Tracheal epithelial cell (primary cell): ENCODE measurements at places on chromosomes 1 and 21. TPM values are rescaled to one million over a fixed set of nuclear protein-coding genes. Genes with fewer than 3 reads are reported as not detected.

HPCA gene
- total RNA-seq = not detected in 2 replicates

CREB3L4 gene
- total RNA-seq = 8.0 and 11.1 TPM in 2 replicates

TRIM67 gene
- total RNA-seq = not detected in 2 replicates

BCAN gene
- not detected in 2 replicates for total RNA-seq

LEFTY1 gene
- total RNA-seq = not detected in 2 replicates

GJA9 gene
- 0.21 and 0.24 TPM in 2 replicates for total RNA-seq

MATN1 gene
- total RNA-seq = not detected in 2 replicates

BACE2 gene
- total RNA-seq = 96.3 and 107 TPM in 2 replicates

CELA3B gene
- total RNA-seq = 1.9 TPM in 1 of 2 replicates, not detected in the other

ILDR2 gene
- total RNA-seq = 0.21 and 3.1 TPM in 2 replicates

FMO1 gene
- 0.64 TPM in 1 of 2 replicates, not detected in the other for total RNA-seq

HMGCS2 gene
- total RNA-seq = not detected in 2 replicates

ANKRD35 gene
- total RNA-seq = 0.24 and 2.6 TPM in 2 replicates

FAM177B gene
- 0.21 TPM in 1 of 2 replicates, not detected in the other for total RNA-seq

SPRR4 gene
- not detected in 2 replicates for total RNA-seq

OR2L2 gene
- under 0.01 TPM in 1 of 2 replicates, not detected in the other for total RNA-seq

DYRK3 gene
- 15.2 and 32.6 TPM in 2 replicates for total RNA-seq

OR2M3 gene
- total RNA-seq = not detected in 2 replicates

PRDM15 gene
- 5.3 and 5.8 TPM in 2 replicates for total RNA-seq

GUCA2A gene
- not detected in 2 replicates for total RNA-seq

C1QB gene
- not detected in 2 replicates for total RNA-seq

KRTAP10-11 gene
- not detected in 2 replicates for total RNA-seq

ASB17 gene
- total RNA-seq = not detected in 2 replicates

LCE1E gene
- 0.24 TPM in 1 of 2 replicates, not detected in the other for total RNA-seq

IKBKE gene
- 4.0 and 15.2 TPM in 2 replicates for total RNA-seq

CYP4Z1 gene
- total RNA-seq = not detected in 2 replicates

GSTM3 gene
- total RNA-seq = 8.5 and 24.1 TPM in 2 replicates

SHCBP1L gene
- not detected in 2 replicates for total RNA-seq

FAM110D gene
- under 0.01 TPM in 1 of 2 replicates, not detected in the other for total RNA-seq

LCE1B gene
- not detected in 2 replicates for total RNA-seq

PDZK1 gene
- under 0.01 and 10.4 TPM in 2 replicates for total RNA-seq
